ENCODE measurements at places on chromosomes 6 and 20.
A peak's percentile ranks its signal among the peaks of the same experiment; 100 is the strongest.

DNA sequence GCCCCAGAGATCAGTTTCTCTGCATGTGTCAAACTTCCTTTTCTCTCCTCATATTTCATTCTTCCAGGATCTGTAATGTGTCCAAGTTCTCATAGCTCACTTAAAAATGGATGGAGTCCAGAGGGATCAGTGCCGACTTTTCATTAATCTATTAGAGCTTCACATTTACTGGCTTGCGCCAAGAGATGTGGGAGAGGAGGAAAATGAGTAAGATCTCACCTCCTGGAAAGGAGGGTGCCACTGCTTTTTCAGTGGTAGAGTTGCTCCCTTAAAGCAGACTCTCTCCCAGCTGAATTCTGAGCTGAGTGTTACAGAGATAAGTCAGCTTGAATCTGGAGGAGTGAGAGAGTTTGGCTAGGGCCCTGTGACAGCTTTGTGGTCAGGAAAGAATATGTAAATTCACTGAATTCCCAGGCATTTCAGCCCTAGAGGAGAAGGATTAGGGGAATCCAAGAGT, 175.9 kb downstream of the SOX4 start:
- peak; percentile 61 for DNase-seq

DNA sequence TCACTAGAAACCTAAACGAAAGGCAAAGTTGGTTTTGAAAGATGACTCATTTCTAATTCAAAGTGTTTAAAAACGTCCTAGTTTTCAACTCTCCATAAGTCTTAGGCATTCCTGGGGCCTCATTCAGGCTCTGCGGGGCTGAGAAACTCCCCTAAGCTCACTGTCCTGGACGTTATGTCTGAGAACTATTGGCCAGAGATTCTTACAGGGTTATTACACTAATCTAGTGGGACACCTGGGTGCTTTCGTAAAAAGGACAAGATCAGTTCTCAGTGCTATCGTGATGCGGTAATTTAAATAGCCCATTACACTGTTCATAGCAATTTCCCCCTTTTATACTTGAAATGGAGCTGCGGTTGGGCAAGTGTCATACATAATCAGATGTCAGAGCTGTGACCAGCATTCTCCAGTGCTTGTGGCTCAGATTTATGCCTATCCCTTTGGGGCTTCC, 280.9 kb downstream of the QKI start:
- DNase-seq, result no peak

- no peak for DNase-seq
These were observed 61.5 kb downstream of the SYNE1 start for GRCh38 chr6:152575621-152576150.

DNA sequence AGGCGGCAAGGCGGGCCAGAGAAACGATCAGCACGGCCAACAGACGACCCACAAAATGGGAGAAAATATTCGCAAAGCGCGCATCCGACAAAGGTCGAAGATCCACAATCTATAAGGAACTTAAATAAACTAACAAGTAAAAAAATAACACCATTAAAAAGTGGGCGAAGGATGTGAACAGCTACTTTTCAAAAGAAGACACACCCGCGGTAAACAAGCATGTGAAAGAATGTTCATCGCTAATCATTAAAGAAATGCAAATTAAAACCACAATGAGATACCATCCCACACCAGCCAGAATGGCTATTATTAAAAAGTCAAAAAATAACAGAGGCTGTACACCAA, 117.8 kb upstream of the SIRPA start:
- DNase-seq, result no peak

DNA sequence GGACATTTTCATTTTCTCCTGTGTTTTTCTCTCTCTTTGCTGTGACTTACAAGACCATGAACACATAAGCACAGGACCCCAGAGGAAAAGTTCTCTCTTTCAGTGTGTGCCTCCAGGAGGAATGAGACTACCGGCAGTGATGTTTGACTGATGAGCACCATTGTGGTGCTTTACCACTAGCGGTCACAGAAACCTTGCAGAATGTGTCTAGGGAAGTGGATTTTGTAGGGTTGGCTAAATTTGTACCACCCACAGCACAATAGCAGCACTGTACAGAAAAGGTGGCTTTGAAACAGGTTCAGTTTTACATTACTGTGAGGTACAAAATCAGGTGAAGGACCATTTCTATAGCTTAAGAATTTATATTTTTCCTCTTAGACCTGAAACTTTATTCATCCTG, 301.9 kb upstream of the SUPT3H start:
- no peak for DNase-seq

- DNase-seq, result peak; percentile 74
These were observed at the start of gene EBF4 for GRCh38 chr20:2692036-2692885. TSS of gene EBF4 (plus strand) at chr20:2692780. CDS start at chr20:2693646, 866 bp downstream.
